ENCODE measurements at places on chromosomes 5 and 9.
A peak's percentile ranks its signal among the peaks of the same experiment; 100 is the strongest.

GRCh38 chr9:134028575-134029247 is 3.4 kb downstream of the BRD3OS start:
- no peak for DNase-seq

GRCh38 chr5:24042688-24043087 is 535.3 kb downstream of the PRDM9 start:
- DNase-seq: no peak

GRCh38 chr5:78509145-78509865 is 139.3 kb downstream of the LHFPL2 start:
- no peak for DNase-seq

DNA sequence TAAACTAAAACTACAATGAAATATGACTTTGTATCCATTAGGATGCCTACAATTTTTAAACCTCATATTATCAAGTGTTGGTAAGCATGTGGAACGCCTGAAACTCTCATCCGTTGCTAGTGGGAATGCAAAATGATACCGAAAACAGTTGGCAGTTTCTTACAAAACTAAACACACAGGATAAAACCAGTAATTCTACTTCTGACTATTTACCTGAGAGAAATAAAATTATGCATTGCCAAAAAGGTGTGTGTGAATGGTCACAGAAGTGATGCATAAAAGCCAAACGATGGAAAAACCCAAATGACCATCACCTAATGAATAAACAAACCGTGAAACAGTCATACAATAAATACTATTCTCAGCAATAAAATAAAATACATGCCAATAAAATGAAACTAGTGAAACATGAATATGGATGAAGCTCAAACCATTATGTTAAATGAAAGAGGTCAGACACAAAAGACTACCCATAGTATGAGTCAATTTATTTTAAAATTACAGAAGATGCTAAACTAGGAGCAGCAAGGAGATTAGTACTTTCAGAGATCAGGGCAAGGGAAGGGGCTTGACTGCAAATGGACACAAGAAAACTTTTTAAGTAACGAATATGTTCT is 13.4 kb downstream of the AUH start:
- DNase-seq: no peak

DNA sequence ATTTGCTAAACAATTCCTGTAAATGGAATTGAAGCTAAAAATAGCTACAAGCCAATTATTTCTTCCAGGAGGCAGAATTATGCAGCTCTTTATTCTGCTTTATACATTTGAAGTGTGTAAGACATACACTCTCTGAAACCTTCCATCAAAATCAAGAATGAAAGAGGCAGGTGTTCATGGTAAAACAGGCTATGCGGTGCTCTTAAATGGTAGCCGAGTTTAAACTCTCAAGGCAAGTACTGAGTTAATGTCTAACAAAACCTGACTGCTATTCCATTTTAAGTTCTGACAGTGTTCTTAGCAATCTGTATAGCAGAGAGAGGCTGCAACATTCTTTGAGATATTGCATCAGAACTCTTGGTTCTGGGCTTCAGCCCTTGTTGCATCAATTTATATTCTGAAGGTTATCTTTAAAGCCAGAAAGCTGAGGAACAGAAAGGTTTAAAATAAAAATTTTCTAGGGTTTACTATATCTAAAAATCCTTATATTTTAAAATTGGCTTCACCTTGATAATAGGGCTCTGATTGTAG is 248.3 kb upstream of the CCNG1 start:
- no peak for DNase-seq

DNA sequence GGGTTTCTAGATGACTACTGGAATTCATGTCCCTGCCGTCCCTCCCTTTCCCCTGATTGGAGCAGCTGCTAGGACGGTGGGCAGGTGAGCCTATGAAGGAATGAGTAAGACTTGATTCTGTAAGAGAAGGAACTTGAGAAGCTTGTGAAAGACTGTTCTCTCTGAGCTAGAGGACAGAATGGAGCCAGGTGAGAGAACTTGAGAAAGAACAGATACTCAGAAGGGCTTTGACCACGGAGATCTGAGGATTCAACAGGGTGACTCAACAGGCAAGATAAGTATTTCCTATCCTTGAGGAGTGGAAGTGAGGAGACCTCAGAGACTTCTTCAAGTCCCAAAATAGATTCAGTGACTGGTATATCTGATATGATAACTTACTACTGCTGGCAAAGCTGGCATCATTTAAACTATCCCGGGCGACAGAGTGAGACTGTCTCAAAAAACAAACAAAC is 41.9 kb downstream of the HSDL2 start:
- no peak for DNase-seq

DNA sequence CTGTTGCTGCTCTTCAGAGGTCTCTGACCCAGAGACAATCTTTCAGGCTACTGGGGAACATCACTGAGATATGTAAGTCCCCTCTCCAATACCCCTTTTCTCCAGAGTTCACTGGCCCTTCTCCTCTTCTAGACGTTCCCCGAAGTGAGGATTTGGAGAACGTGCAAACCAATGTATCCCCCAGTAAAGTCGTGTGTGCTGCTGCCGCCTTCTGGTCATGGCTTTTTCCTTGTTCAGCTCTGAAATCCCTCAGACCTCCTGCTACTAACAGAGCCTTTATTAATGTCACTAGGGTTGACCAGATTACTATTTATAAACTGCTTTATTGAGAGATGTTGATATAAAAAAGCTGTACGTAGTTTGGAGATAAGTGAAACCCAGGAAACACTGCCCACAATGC is 1028.6 kb downstream of the CDH9 start:
- peak; percentile 0 for DNase-seq

GRCh38 chr5:149766460-149767280 is 36.6 kb downstream of the PPARGC1B start:
- no peak for DNase-seq

DNA sequence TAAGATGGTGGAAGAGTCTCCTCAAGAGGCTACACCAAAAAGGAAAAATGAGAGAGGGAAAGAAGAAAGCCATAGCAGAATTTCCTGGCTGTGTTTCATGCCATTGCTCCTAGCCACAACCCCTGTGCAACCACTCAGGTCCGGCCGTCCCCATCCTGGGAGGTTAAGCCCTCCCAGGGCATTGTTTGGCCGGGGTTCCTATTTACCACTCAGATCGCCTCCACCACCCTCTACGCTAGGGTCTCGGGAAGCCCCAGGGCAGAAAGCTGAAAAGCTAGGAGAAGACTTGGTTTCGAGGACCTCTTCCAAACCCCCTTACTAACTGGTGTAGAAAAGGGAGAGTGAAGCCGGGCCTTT is 715 bp downstream of the RC3H2 start:
- peak; percentile 63 for DNase-seq

- peak; percentile 78 for DNase-seq
Measured at GRCh38 chr9:100473276-100474081, 530 bp downstream of the TMEFF1 start.

GRCh38 chr5:119828541-119828940 is 199.2 kb downstream of the FAM170A start:
- DNase-seq: peak; percentile 13

GRCh38 chr5:157327771-157328170 is 61.8 kb downstream of the CYFIP2 start:
- no peak for DNase-seq

- no peak for DNase-seq
Measured at GRCh38 chr9:101054657-101055056, 26.1 kb downstream of the PLPPR1 start.

- DNase-seq: peak; percentile 87
Measured at GRCh38 chr9:93962561-93963440, 7.6 kb upstream of the BARX1 start.

- no peak for DNase-seq
Measured at GRCh38 chr5:165560648-165561047, 2055.2 kb downstream of the MAT2B start.

GRCh38 chr5:180975338-180975737 is 13.3 kb upstream of the BTNL3 start:
- no peak for DNase-seq

GRCh38 chr5:153640293-153640692 is 149.8 kb downstream of the GRIA1 start:
- no peak for DNase-seq

- no peak for DNase-seq
Measured at GRCh38 chr9:117325110-117325731, 89.6 kb downstream of the ASTN2 start.

DNA sequence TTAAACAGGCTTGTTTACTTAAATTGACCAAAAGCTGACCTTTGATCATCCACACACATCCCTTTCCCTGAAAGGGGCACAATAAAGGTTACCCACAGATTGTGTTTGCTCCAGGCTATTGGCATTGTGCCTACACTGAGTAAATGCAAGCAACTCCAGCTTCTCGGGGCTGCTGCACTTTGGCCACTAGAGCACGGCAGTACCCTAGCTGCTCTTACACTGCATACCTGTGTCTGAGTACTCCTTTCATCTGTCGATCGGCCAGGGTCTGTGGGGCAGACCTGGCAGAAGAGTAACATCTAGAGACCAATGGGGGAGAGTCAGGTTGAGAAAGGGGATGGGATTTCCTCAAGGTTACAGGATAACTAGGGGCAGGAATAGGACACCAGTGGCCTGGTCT is 281.9 kb upstream of the NMUR2 start:
- DNase-seq: peak; percentile 20

DNA sequence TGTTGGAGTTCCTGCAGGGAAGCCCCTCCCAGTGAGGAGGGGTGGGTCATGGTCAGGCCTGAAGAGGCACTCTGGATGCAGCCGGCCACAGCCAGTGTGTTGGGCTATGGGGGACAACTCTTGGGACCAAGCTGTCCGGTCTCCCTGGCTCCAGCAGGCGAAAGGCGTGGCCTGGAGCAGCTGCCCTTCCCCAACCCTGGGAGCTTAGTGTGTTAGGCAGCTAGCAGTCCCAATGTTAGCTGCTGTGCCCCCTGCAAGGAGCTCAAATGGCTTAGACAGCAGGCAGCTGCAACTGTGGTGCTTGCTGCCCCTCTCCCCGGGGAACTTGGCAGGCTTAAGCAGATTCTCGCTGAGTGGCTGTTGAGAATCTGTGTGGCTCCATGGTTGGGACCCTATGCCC is 67.5 kb upstream of the ACTBL2 start:
- DNase-seq: no peak

- DNase-seq: no peak
Measured at GRCh38 chr9:135644631-135645218, 5.4 kb upstream of the GLT6D1 start.

GRCh38 chr5:131647048-131647769 is 12.2 kb upstream of the RAPGEF6 start:
- no peak for DNase-seq

GRCh38 chr5:173675287-173675996 is 59.0 kb upstream of the BOD1 start:
- no peak for DNase-seq

DNA sequence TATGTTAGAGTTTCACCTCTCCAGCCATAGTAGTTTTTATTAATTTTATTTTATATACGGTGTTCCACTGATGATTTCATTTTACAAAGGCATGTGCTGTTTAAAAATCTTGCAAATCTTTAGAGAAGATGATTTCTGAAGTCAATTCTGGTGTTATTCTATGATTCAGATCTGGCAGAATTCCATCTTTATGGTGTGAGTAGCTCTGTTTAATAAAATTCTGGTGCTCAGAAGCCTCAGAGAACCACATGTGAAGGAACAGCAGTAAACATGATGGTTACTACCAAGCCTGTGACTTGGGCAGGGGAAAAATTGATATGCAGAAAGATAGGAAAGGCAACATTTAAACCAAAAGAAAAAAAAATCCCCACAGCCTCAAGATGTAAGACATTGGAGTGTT is 299.7 kb downstream of the NPR3 start:
- no peak for DNase-seq

DNA sequence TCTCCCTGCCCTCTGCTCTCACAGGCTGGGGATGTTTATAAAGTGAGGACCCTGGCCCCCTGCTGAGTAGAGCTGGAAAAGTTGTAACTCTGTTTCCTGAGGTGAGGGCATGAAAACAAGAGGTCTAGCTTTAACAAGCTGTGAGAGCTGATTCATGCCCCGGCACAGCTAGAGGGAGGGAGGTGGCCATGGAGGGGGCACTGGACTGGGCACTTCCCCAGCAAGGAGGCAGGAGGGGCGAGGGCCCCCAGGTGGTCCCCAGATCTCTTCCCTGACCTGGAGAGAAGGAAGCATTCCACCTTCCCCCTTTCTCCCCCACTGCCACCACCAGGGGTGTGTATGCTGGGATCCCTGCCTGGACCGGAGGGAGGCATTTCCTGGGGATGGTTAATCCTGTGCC is at the start of gene MSMP:
Gene MSMP (minus strand): TSS at position 13 of the 400 bp plus-strand sequence. CDS start 147 bp downstream, outside the sequence.
- no peak for DNase-seq

DNA sequence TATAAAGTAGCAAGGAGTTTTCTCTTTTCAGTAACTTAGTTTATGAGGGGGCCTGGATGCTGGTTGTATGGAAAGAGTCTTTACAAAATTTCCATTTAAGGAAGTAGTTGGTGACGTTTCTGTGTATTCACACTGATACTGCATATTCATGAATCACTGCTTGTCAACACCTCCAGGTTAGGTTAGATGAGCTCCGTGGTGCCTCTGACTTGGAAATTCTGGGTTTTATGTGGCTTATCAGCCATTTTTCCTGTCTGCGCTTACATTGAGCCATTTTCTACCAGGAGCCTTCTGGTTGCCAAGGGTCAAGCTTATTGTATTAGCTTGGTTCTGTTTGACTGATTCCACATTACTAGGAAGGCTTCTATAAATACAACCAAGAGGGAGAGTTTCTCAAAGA is 128.3 kb downstream of the SLC28A3 start:
- DNase-seq: no peak

DNA sequence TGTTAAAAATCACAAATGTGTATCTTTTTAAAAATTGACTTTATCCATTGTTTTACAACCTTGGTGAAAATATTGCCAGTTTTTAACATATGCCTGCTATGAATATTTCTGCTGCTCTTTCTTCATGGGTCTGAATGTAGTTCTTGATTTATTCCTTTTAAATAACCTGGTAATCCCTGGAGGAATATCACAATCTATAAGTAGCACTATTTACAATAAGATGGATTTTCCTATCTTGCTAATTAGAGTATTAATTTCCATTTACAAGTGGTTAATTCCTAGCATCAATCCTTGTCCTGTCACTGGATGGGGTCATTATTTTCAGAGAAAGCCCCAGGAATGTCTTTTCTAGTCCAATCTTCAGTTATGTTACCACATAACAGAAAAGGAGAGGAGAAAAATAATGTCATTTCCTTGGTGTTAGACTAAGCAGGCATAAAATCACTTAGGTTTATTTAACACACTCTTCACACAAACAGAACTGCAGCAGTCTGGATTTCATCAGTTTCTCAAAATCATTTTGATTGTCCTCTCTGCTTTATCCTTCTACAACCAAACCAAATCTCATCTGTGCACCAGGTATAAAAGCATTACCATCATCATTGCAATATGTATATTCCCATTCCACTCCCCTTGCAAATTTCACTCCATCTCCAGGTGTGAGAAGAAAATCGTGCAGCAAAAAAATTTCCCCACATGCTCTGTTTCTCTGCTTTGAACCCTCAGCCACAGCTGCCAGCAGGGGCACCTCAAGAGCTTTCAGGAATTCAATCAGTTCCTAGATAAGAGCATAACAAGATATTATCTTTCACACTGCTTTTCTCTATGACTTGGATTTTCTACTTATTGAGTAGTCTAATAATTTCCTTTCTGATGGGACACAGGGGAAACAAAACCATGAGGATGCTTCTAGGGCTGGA is 204.1 kb downstream of the SEC61B start:
- DNase-seq: no peak

GRCh38 chr9:110040788-110041187 is 167.2 kb downstream of the C9orf152 start:
- DNase-seq: peak; percentile 68

All from astrocyte of the hippocampus (primary cell).